GM10248 (cell line): ENCODE measurements at places on chromosomes 7 and 10.
A peak's percentile ranks its signal among the peaks of the same experiment; 100 is the strongest.

DNA sequence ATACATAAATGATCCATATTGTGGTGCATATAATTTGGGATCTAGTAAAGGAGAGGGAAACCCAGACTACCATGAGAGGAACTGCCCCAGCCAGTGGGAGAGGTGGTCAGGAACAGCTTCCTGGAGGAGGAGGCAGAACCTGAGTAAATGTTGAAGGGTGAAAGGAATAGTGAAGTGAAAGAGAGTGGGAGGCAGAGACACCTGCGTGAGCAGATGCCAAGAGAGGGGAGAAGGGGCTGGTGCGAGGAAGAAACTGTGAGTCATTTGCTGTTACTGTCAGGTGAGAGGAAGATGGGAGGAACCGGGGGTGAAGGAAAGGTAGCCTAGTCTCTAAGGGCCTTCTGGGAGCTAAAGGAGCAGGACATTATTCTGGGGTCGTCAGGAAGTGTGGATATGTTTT, 294.8 kb downstream of the GRID1 start:
- peak; percentile 34 for DNase-seq

DNA sequence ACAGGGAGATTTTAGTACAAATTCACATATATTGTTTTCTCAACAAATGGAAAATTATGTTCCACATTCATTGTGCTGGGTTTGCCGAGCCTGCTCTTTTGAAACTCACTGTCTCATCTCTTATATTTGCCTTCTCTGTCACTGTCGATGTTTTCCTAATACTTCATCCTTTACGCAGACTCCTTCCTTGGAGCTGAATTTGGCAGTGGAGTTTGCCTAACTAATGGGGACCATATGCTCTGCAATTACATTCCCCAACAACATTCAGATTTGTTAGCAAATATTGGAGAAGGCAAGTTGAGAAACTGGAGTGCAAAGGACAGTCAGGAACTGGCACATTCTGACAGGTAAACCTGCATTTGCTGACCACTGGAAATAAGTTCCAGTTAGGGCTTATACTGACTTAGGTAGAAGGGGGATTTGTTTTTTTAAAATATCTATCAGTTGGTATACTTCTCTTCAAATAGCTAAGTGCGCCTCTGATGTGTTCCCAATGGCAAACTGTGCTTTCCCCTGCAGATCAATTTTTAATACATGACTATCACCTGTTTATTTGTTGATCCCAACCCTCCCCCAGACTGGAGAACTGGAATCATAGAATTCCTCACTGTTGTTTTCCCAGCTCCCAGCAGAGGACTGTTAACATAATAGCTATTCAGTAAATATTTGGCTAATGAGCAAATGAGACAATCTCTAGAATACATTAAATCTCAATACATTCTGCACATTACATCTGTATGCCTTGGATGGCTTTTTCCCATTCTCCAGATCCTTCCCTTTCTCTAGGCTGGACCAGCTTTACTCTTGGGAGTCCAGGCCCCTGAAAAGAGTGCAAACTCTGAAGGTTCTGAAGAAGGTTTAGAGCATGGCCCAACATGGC, 769.3 kb downstream of the KCNMA1 start:
- no peak for DNase-seq

- peak; percentile 71 for DNase-seq
Measured at GRCh38 chr7:151432658-151433521, 7.1 kb downstream of the CRYGN start.

DNA sequence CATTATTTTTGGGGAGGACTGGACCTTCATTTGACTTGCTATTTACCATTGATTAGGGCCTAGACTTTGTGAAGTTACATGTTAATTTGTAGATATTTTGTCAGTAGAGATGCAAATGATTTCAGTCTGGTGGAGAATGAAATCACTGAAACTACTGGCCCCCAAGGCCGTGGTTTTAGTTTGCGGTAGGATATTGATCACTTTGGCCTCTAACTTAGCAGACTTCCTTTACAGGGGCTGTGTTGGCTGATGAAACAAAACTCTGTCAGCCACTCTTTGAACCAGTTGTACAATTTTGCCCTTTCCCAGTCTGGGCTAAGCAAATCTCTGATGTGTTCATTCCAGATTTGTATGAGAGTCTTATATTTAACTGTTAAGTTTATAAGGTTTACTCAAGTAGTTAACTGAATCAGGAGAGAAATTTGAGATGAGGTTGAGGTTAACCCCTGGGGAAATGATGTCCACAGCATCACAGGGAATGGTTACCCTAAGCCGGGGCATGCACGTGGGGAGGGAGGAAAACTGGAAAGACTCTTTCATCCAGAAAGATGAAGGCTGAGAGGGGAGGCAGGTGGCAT, 105.7 kb upstream of the INSIG1 start:
- no peak for DNase-seq

- no peak for DNase-seq
Measured at GRCh38 chr7:128410451-128410753, 620 bp upstream of the IMPDH1 start.

DNA sequence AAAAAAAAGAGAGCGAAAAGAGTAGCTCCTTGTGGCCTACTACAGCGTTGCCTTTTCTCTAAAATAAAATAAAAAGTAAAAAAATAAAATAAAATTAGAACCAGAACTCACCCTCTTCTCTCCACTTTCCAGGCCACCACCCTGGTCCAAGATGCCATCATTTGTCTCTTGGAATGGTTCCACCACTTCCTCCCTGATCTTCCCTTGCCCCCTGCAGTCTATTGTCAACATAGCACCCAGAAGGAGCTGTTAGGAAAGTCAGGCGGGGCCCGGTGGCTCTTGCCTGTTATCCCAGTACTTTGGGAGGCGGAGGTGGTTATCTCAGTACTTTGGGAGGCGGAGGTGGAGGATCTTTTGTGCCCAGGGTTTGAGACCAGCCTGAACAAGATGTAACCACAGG, 7.6 kb upstream of the GRID2IP start:
- peak; percentile 62 for DNase-seq

- no peak for DNase-seq
Measured at GRCh38 chr7:151732834-151733592, 143.9 kb downstream of the PRKAG2 start.
